AG08396 (cell line): ENCODE measurements at places on chromosomes 1 and 21.

- DNase-seq = peak; percentile 32
Measured at GRCh38 chr1:25096307-25097150, 135.8 kb downstream of the SYF2 start.

- no peak for DNase-seq
Measured at GRCh38 chr21:20570824-20571232, 427.4 kb upstream of the NCAM2 start.

DNA sequence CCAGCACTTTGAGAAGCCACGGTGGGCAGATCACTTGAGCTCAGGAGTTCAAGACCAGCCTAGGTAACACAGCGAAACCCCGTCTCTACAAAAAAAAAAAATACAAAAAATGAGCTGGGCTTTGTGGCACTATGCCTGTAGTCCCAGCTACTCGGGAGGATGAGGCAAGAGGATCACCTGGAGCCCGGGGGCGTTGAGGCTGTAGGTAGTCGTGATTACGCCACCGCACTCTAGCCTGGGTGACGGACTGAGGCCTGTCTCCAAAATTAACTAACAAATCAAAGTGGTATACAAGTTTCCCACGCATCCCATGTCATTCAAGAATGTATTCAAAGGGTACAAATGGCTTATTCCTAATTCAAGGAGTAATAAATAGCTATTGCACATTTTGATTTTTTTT, 2.4 kb downstream of the AUNIP start:
- DNase-seq = no peak

- no peak for DNase-seq
Measured at GRCh38 chr21:31912501-31912900, 39.7 kb downstream of the HUNK start.

GRCh38 chr1:11515368-11516300, 36.7 kb downstream of the DISP3 start:
- no peak for DNase-seq

DNA sequence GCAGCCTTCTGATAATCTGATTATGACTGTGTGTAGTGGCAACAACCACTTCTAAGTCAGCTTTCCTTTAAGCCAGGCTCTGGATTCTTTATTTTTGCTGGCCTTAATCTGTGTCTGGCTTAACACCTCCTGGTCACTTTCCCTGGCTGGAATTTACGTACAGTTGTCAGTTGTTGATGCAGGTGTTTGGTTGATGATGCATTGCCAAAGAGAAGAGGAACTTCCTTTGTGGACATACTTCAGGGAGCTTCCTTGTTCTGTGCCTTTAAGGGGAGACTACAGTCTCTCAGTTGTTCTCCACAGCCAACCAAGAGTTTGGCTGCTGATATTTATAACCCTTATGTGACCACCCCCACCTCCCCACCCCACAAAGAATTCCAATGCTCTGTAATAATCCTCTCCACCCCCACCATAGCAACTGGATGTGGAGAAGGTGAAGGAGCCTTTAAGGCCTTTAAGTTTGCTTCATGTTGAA, 96.0 kb upstream of the BMP8A start:
- DNase-seq = peak; percentile 60

- DNase-seq = peak; percentile 73
Measured at GRCh38 chr1:207811920-207812720, 60.3 kb downstream of the CD46 start.

DNA sequence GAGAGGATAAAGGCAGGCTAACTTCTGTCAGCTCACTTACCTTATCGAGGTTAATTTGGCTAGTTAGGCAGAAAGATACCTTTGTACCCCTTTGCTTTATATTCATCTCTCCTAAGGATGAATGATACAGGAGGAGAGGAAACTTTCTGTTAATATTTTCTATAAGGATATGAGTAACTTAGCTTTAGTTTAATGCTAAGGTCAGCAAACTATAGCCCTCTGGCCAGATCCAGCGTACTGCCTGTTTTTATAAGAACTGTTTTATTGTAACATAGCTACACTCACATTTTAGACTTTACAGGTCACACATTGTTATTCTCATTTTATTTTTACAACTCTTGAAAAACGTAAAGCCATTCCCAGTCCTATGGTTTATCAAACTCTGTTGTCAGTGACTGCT, 18.1 kb downstream of the DHX9 start:
- no peak for DNase-seq

DNA sequence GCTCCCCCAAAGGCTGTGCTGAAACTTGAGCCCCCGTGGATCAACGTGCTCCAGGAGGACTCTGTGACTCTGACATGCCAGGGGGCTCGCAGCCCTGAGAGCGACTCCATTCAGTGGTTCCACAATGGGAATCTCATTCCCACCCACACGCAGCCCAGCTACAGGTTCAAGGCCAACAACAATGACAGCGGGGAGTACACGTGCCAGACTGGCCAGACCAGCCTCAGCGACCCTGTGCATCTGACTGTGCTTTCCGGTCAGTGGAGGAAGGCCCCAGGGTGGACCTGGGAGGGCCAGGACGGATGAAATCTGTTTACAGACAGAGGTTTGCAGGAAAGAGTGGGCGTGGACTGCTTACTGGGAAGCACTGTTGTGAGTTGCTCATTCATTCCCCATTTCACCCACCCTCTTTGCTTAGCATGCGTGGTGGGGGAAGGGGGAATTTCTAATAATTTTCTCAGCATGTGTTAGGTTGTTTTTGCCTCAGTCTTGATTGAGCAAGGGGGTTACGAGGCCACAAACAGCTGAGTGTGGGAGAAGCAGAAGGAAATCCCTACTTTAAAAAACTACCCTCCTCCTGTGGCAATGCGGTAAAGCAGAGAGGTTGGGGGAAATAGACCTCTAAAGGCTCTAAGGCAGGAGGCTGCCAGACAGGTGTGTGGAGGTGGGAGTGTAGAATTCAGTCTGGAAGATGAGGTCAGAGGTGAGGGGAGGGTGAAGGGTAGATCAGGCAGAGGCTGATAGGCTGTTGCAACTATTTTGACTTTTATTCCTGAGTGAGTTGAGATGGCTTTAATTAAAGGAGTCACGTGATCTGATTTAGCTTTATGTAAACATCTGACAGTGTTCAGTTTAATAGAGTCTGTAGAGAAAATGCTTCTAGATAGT, 1.3 kb downstream of the FCGR2A start:
- no peak for DNase-seq

DNA sequence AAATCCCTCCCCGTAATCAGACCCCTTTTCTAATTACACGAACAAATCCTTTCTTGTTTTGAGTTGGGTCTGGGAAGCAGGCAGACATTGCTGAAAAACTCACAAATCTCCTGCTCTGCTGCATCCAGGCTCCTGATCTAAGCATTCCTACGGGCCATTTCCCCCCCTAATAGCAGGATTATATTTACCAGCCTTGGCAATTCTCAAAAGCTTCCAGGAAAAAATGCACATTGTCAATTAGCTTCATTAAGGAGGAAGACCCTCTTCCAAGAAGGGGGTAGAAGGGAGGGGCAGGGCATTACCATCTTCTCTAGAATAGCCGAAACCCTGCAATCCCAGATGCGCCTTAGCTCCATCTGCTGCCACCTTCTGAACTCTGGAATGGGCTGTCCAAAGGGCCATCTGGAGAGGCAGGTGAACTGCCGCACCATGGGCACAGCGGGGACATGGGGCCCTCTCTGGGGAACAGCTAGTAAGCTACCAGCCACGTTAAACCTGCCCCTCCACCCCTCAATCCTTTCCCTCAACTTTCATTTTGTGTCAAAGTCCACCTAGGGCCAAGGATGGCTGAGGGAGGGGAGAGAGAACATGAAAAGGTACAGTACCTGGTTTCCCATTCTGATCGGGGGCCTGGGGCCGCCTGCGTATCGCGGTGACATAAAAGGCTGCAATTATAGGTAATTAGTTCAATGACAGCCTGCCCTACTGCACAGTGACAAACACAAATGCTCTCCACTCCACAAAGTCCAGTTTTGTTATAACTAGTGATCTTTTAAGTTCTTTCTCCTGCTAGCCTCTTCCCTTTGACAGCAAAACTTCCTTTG, 56.8 kb downstream of the MRPL37 start:
- DNase-seq = no peak

- no peak for DNase-seq
Measured at GRCh38 chr1:226988334-226988666, 48.2 kb downstream of the COQ8A start.

- no peak for DNase-seq
Measured at GRCh38 chr21:15010645-15011044, 54.2 kb downstream of the NRIP1 start.

GRCh38 chr1:39104158-39105060, 78.3 kb downstream of the NDUFS5 start:
- DNase-seq = peak; percentile 49

DNA sequence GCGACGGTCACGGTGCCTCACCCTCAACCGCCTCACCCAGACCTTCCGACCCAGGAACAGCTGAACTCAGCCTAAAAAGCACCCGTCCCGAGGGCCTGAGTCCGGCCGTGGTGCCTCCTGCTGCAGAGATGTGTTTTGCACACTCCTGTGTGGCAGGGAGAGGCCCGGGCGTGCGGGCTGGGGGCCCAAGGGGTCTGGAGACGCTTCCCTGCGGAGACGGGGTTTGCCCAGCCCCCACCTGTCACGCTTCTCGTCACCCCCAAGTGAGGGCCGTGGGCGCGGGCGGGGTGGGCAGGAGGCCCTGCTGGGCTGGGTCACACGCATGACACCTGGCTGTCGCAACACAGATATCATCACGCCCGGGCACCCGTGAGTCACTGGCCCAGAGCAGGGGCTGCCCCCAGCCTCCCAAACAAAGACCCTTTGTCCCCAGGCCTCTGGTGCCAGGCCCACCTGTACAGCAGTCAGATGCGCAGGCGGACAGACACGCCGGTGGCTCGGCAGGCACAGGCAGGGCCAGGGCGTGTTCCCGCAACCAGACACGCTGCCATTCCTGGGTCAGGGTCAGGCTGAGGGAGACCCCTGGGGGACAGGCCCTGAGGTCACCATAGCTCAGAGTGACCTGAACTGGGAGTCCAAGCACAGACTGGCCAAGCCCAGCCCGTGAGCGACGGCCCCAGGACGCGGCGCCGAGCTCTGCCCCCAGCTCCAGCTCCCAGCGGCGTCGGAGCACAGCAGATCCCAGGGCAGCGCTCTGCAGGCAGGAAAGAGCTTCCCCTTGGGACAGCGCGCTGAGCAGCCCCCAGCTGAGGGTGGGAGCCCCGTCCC, 6.1 kb downstream of the B3GALT6 start:
- DNase-seq = no peak

DNA sequence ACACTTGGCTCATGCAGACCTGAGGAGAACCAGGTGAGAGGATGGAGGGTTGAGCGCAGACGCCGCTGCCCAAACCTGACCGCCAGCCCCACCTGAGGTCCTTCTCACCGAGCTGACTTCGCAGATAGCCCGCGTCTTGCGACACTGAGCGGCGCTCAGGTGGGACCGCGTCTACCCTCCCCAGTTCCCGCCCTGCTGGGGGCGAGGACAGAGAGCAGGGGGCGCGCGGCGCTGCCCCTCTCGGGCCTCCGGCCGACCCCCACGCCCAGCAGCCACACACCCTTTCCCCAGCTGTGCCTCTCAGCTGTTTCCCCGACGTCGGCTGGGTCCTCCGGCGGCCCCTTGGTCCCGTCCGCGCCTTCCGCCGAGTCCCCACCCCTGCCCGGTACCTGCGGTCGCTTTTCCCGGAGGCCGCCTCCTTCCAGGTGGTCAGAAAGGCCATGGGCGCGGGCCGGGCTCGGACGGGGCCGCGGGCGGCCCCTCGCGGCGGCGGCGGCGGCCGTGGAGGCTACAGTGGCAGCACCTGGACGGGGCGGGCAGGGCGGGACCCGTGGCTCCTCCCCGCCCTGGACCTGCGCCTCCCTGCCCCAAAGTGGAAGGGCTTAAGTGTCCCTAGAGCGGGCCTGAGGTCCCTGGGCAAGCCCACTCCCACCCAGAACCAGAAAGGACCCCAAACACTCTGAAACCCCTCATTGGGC, 14.4 kb upstream of the TTC39A start:
- peak; percentile 48 for DNase-seq

GRCh38 chr1:22553991-22554522, 9.2 kb upstream of the EPHA8 start:
- DNase-seq = no peak

DNA sequence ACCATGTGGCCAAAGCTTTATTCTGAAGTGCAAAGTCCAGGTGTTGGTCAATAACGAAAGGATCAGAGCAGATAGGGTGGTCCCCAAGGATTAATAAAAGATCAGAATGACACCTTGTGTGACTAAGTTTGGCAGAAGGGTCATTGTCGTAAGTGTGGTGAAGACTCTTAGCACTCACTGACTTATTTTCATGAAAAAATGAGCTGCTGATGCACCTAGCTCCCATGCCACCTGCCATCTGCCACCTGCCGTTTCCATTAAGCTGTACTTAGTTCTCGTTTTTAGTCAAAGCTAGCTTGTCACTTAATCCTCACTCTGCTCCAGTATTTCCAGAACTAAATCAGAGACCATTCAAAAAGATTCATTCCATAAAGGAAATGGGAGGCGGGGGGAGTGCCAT, 112.6 kb downstream of the SEC16B start:
- no peak for DNase-seq

DNA sequence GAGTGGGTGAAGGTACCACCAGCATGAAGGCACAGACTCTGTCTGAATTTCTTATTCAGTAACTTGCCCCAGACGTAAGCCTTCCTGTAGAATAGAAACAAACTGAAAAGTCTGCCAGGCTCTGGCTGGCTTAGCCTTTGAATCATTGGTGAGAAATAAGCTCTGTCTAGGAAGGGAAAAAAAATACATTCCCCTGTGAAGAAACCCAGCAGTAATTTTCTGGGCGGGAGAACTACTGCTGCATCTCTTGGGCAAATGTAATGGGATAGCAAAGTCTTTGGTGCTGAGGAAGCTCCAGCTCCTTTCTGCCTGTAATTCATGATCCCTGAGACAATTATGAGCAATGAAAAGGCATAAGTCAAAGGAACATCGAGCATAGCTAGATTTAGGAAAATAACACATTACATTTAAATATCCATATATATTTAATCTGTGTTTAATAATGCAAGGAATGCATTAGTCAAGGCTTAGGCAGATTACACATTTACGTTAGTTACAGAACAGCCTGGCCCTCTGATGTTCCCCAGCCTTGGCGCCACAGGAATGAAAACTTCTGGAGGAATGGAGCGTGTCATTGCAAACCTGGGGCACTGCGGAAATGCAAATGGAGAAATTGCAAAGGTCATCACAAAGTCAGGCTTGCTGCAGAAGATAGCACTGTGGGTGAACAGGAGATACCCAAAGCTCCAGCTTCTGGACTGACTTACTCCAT, 216.3 kb upstream of the CAMK1G start:
- no peak for DNase-seq

DNA sequence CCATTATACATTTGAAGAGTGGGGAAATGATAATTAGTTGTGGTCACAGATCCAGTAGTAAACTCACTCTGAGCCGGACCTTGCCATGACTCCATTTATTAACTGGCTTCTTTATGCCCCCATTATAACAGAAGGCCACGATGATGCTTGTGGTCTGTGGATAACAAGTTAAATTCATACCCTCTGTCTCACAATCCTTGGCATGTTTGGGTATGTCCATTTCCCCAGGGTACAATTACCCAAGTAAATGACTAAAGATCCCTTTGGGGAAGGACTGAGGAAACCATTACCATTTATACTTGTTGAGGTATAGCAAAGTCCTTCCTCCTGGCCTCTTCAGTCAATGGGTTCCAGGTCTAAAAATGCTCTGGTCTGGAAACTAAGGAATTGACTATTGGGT, 7.3 kb upstream of the USP1 start:
- no peak for DNase-seq
